ENCODE measurements at places on chromosomes 12 and 14.

- no peak for DNase-seq
Observed at GRCh38 chr14:29710015-29710414, 217.6 kb downstream of the PRKD1 start.

GRCh38 chr12:32454075-32454474, 54.7 kb downstream of the FGD4 start:
- peak; percentile 52 for DNase-seq

GRCh38 chr12:32692358-32692757, 13.3 kb downstream of the DNM1L start:
- DNase-seq, result no peak

DNA sequence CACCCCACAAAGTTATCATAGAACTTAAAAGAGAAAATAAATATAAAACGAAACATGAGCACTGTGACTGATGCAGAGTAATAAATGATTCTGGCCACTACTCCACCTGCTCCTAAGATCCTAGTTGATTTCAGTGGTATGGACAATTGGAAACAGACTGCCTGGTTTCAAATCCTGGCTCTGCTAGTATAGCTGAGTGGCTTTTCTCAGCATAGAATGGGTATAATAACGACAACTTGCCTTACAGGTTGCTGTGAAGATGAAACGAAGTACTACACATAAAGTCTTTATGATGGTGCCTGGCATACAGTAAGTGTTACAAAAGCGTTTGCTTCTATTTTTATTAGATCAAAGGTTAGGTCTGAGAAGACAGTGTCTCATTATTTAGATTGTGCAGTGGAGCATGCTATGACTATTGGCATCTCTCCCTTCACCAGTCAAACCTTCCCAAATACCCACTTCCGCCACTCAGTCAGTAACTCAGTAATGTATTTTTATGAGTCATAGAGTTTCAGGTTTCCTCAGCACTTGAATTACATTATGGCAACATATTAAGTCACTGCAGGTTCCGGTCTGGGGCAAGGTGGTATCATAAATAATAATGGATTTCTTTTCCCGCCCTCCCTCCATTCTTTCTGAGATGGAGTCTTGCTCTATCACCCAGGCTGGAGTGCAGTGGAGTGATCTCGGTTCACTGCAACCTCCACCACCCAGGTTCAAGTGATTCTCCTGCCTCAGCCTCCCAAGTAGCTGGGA, 29.7 kb upstream of the NR2C1 start:
- peak; percentile 26 for DNase-seq

DNA sequence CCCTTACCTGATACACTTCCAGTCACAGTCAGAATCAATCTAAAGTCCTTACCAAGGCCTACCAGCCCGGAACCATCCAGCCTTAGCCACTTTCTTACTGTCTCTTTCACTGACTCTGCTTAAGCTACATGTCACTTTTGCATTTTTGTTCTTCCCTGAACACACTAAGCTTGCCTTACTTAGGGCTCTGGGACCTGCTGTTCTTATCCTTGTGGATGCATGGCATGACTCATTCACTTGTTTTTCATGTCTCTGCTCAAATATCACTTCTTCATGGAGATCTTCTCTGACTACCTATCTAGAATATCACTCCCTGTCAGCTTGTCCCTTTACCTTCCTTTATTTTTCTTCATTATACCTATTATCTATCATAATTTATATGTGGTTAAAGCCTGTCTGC, 65.6 kb upstream of the ZDHHC17 start:
- DNase-seq, result no peak

GRCh38 chr14:23067847-23068788, 10.8 kb upstream of the CDH24 start:
- no peak for DNase-seq

- no peak for DNase-seq
Observed at GRCh38 chr12:25308756-25309155, 58.0 kb upstream of the KRAS start.

DNA sequence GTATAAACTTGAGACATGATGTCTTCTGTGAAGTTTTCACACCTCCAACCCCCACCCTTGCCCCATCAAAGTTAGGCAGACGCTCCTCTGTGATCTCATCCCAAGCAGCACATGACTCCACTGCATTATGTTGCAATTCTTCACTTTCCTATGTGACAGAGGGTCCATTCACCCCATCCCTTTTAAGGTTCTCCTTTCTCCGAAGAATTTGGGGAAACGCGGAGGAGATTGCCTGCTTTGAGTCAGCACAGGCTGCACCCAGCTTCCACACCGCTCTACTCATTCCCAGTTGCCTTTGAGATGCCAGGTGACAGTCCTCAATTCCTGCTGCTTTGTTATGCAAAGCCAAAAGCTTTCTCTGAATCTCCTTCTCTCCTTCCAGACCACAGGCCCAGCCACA, 61.8 kb downstream of the PHLDA1 start:
- DNase-seq, result peak; percentile 34

GRCh38 chr12:26680727-26681455, 152.1 kb downstream of the ITPR2 start:
- no peak for DNase-seq

DNA sequence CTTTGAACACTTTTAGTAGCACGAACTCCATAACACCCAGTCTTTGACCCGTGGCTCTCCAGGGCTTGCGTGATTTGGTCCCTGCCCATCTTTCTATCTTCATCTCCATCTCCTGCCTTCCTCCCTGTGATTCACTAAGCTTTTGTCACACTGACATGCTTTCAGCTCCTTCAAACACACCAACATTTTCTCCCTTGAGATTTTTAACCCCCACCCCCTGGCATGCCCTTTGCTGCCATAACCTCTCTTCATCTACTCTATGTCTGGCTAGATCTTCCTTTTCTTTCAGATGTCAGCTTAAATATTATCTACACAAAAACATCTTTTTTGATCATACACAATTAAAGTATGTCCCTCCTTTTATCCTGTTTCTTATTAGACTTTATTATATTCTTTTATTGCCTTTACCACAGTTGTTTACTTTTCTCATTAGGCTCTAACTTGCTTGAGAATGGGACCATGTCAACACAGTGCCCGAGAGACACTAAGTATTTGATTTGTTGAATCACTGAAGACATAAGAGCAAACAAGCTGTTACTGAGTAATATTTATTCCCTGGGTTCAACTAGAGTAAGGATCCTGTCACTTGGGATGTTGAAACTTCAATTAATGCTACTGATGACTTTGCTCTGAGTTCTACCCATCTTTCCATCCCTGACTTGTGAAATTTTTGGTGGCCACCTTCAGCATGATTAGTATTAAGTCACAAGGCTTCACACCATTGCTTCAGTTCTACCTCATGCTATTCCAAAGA, 387.3 kb downstream of the LRIG3 start:
- DNase-seq, result no peak

DNA sequence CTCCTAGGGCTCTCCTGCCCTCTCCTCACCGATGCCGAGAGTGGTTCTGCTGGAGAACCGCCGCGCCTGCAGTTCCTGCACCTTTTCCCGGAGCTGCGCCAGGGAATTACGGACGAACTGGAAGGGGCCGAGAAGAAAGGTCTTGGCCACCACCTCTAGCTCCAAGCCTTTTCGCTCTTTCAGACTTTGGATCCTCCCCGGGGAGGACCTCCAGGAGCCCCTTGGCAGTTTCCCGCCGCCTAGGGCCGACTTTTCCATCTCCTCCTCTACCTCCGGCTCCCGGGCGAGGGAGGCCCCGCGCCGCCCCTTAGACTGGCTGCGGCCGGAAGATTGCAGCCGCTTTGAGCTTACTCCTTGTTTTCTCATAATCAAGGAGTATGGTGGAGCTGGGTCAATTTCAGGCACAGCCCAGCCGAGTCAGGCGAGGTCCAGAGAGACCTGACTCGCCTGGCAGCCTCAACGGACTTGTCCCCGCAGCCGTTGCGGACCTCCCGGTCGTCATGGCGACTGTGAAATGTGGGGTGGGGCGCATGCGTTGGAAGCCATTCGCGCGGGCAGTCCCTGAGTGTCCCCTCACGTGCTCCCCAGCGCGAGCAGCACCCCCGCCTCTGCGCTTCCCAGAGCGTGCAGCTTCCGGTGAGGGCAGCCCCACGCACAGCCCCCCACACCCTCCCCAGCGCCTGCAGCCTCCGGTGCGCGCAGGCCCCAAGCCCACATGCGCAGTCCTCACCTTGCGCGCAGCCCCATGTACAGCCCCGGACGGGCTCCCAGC, at the start of gene DPY19L2:
Gene DPY19L2 (minus strand): TSS at position 466 of the 772 bp plus-strand sequence. CDS start 100 bp downstream, at position 366.
- DNase-seq, result peak; percentile 51

DNA sequence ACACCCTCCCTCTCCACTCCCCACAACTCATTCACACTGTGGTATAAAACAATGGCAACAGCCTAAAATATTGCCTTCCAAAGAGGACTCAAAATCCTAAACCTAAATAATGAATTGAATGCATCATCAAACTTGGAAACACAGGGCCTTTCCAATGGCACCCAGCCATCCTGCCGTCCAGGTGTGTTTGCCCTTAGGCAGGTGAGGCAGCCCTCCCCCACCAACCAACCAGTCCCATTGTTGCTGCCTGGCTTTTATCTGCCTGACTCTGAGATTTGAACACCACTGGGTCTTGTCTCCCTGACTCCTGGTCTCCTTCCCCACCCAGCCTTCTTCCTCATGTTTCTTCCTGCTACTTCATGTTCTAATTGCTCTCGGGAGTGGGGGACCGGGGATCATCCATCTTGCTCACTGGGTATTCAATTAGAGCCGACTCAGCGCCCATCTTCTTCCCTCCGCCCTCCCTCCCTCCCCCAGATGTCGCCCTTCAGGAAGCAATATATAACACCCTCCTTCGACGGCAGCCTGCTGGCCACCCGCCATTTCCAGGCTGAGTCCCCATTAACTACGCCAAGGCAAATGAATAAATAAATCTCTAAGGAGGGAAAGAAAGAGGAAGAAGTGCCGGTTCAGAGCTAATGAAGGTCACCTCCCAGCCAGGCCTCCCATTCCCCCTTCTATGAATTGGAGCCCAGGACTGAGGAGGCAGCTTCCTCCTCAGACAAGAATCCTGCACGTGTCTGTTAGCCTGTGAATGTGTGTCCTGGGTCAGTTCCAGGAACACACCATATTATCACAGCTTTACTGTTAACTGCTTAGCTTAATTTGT, 36.3 kb upstream of the NTF3 start:
- no peak for DNase-seq

DNA sequence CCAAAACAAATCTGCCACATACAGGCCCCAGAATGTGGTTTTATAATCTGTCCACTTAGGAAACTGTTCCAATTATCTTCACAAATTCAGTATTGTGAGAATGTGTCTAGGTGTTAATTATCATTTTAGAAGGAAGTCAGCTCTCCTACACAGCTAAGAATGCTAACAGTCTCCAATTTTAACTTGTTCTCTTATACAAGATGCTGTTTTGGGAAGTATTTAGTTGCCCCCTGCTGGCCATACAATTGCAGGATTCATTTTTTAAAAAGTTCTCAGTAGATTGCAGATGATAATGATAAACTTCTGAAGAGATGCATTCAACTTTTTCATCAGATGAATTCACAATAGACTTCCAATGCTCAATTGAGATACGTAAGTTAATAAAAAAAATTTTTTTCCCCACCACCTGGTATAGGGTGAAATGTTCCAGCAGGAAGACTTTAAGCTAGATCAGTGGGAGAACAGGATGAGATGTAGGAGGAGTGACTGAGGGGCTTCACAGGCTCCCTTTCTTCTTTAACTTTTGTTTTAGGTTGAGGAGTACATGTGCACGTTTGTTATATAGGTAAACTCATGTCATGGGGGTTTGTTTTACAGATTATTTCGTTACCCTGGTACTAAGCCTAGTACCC, 27.3 kb upstream of the OSBPL8 start:
- DNase-seq, result no peak

- DNase-seq, result no peak
Observed at GRCh38 chr14:68636597-68636996, 156.3 kb downstream of the ZFP36L1 start.

GRCh38 chr12:6376870-6377666, 1.7 kb upstream of the SCNN1A start:
- DNase-seq, result no peak

- DNase-seq, result peak; percentile 89
Observed at GRCh38 chr12:106139422-106140171, 843 bp upstream of the NUAK1 start.

DNA sequence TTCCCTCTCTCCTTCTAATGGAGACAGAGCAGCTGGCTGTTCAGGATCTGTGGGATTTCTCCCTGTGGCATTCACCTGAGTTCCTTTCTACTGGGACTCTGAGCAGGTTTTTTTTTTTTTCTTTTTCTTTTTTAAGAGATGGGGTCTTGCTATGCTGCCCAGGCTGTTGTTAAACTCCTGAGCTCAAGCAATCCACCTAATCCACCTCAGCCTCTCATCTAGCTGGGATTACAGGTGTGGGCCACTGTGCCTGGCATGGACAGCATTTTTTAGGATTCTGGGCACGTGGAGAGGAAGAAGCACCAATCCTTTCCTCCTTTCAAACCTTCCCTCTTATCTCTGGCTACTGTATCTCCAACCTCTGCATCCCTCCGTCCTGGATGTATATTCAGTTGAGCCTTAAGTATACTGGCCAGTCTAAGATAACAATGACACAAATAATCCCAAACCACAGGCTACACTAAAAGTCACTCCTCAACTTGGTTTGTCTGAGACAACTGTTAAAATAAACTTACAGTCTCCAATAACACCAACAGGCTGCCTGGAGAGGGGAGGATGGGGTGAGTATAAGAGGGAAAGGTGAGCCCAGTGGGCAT, 16.4 kb upstream of the CELA1 start:
- DNase-seq, result no peak

DNA sequence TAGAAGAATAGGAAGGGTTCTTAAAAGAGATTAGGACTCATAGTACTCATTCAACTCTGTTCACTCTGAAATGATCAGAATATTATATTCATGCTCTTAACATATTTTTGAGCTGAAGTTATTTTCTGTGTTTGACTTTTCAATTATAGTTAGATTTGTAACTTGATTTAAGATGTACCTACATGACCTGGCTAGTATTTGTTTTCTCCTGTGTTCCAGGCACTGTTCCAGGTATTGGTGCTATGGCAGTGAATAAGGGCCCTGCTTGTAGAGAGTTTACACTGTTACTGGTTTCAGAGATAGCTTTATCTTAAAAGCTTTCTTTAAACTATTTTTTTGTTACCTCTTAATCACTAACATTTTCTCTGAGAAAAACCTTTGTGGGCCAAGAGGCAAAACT, 19.1 kb upstream of the SLC17A8 start:
- no peak for DNase-seq

GRCh38 chr12:93714382-93714781, 37.2 kb downstream of the CRADD start:
- DNase-seq, result no peak

- DNase-seq, result no peak
Observed at GRCh38 chr14:75018694-75019093, 16.0 kb downstream of the EIF2B2 start.
